ENCODE measurements at places on chromosomes 11 and 22.
A peak's percentile ranks its signal among the peaks of the same experiment; 100 is the strongest.

DNA sequence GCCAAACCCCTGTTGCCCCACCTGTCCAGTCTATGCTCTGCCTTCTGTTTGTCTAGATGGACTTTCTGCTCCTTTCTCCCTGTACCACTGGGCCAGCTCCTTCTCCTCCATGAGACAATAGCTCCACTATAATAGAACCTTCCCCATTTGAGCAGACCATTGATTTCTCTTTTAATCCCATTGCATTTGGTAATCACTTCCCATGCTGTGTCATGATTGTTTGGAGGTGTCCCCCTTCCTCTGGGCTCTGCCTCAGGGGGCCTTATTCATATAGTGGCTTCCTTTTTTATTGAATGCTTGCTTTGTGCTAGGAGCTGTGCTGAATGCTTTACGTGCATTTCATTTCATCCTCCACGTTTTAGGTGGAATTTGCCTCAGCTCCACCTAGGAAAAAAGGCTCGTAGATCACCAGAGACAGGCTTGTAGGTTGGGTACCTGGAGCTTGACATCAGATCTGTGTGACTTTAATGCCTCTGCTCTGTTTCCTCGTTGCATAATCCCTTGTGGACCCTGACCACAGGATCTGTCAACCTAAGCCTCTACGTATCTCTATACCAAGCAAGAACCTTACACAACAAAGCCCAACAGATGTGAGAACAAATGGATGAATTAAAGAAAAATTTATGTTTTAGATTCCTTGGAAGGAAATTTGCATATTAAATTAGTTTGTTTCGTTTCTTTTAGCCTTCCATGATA lies 106.2 kb upstream of the RASSF10 start:
- no peak for DNase-seq

DNA sequence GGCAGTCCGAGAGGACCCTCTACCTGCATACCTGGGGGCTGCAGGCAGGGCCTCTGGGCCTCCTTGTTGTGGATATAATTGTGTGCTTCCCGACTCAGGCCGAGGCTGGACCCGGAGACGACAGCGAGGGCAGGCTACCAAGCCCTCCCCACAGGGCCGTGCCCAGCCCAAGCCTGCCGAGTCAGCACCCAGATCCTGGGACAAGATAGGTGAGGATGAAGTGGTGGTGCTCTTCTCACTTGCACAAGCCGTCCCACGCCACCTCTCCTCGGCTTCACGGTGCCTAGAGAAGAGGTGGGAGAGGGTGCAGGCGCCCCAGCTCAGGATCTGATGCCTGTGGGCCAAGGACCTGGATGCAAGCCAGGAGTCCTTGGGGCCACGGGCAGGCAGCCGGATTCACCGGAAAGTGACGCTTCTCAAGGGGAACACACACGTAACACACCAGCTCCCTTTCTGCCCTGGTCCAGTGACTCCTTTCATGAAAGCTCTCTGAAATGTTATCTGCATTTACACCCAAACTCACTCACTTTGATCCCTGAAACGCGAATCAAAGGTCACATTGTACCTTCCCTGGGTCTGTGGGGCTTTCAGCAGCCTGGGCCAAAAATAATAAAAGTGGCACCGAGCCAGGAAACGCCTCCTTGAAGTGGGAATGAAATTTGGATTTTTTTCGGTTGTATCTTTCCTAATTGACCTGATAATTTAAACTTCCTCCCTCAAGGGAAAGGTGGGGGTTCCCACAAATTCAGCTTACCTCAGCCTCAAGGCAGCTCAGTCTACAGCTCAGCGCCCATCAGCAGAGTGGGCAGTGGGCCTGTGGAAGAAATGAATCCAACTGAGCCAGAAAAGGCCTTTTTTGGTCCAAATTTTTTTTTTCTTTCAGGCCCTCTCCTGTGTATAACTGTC lies 1.1 kb upstream of the GNB1L start:
- DNase-seq: no peak

GRCh38 chr11:130776061-130776419 lies 140.2 kb downstream of the SNX19 start:
- DNase-seq: no peak

GRCh38 chr11:73157101-73158010 lies 15.2 kb upstream of the FCHSD2 start:
- no peak for DNase-seq

DNA sequence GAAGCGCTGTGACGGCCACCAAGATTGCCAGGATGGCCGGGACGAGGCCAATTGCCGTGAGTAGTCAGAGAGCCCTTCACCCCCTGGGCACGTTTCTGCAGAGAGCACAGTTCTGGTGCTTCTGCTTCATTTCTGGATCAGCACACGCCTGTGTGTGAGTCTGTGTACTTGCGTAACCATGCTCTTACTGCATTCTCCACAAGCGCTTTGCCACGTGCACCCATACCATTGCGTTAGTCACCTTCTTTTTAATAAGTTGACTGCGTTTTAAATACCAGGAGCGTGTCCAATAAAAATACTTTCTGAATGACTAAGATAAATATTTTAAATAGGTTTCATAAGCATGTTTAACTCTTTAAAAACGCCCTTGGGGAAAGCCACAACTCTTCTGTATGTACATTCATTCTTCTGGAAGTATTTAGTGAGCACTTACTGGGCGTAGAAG lies 143.0 kb upstream of the SORL1-AS1 start:
- DNase-seq: no peak

DNA sequence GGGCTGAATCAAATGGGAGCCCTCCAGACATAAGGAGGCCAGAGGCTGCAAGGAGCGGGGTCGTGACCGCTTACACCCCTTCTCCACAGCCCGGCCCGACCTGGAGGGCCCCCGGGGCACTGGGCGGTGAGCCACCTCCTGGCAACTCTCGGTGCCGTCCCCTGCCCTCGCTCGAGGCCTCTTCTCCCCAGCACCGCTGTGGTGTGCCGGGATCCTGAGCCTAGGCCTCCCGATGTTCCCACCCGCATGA lies 432 bp upstream of the GP1BB start:
- no peak for DNase-seq

- DNase-seq: no peak
Observed at GRCh38 chr22:50730941-50731661, 6.9 kb upstream of the ACR start.

DNA sequence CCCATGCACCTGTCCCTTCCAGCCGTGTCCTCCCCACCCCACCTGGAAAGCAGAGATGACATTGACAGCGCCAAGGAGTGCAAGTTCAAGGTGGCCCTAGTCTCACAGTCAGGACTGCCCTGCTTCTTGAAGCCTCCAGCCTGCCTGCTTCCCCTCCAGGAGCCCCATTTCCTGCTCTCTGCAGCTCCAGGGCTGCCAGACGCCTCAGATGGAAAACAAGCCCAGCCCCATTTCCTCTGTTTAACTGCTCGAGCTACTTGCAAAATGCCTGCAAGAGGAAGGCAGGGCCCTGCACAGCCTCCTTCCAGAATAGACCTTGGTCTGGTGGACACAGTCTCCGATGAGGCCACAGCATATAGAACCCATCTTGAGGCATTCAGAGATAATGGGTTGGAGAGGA lies 5.0 kb upstream of the DGKZ start:
- no peak for DNase-seq

DNA sequence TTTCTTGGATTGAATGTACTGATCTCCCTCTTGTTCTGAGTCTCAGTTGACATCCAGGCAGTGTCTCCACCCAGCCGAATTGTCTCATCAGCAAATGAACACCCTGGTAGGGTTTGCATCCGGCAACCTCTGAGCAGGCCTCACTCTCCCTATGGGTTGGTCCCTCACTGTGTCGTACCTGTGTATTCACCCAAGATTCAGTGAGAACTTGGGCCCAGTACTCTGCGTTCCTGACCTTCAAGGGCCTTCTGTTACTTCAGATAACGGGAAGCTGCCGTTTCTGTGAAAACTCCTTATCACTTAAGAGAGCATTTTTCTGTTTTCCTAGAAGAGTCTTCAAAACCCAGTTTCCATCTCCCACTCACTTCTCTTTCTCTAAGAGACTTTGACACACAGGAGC lies 915.6 kb downstream of the TBC1D22A start:
- DNase-seq: no peak

DNA sequence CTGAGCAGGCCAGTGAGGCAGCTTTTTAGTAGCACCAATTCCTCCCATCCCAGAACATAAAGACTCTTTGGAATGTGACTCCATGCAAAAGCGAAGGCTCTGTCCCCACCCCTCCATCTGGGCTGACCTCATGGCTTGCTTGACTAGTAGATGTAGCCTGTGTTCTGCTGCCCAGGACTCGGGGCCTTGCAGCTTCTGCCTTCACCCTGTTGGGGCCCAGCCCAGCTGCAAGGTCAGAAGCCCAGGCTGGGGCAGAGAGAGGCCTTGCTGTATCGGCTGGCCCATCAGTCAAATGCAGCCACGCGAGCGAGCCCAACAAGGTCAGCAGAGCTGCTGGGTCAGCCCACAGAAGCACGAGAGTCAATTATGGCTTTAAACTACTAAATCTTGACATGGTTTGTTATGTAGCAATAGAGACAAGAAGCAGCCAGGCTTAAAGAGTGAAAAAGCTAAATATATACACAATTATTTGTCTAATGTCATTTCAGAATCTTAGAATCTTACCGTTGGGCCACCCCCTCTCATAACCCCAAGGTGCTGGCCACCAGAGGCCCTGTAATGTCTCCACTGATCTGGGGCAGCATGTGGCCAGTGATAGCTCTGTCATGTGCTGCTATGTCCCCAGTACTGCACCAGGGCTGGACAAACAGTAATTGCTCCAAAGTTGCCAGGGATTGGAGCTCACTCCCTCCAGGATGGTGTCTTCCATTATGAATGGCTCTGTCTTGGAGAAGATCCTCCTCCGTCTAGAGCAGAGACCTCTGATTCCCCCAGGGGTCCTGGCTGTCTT lies 10.4 kb upstream of the WNT11 start:
- DNase-seq: no peak

DNA sequence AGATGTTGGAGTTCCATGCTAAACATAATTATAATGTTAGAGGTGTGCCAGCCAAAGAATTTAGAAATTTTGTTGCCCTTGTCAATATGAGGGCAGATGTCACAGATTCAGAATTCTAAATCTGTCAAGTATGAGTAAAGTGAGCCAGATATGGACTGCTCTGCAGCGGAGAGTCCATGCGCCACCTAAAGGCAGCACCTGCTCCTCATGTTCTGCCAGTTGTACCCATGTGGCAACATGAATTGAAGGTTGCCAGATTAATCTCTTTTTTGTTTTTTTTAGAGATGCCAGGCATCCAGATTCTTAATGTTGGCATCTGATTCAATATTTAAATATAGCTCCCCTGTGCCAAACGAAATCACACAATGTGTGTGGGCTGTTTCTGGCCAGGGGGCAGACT lies 678.6 kb upstream of the ANO5 start:
- DNase-seq: peak; percentile 57

DNA sequence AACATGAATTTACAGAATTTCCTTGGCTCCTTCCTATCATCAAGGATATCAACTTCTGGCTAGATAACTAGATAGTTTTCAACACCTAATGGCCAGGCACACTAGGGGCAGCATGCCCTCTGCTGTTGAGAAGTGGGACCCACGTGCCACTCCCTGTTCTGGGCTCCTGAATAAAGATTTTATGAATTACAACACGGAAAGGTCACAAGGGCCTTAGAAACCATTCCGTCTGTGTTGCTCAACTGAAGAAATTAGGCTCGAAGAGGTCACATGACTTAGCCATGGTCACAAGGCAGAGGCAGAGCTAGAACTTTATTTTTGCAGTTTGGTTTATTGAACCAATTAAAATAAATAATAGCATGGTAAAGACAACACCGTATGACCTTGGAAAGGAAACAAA lies 36.0 kb downstream of the PRCP start:
- peak; percentile 75 for DNase-seq

DNA sequence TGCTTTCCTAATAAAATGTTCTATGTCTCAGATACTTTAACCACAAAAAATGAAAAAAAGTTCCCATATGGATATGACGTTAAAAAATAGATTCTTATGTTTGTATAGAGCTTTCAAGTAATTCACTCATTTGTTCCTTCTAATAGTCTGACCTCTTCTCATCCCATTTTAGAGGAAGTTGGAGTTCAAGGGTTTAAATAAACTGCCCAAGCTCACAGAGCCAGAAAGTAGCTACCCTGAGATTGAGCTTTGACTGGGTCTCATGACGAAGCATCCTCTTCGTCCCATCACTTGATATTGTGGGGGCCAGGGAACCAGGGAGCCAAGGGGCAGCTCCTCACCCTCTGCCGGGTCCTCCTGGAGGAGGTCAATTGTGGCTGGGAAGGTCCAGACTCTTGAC lies 116.3 kb downstream of the CCDC81 start:
- DNase-seq: no peak

DNA sequence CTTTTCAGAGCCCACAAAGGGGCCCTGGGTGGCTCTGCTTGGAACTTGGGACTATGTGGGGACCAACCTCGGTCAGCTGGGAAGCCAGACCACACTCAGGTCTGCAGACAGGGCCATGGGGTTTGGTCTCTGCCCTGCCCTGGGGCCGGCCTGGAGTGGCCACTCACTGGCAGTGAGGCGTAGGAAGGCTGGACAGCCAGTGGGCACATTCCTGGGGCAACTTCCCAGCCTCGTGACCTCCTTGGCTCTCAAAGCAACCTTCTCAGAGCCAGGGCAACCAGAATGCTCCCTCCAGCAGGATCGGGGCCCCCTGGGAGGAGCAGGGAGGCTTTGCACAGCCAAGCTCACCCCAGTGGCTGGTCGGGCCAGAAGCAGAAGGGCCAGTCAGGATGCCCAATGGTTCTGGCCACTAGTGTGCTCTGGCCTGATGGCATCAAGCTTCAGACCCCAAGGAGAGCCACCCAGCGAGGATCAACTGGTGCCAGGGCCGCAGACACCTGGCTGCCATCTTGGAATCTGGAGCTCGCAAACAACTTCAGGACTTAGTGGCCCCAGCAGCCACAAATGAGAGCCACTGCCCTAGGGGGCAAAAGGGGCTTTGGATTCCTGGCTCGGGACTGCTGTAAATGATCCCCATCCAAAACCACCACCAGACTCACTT lies 87.1 kb downstream of the MYEOV start:
- no peak for DNase-seq

- DNase-seq: peak; percentile 36
Observed at GRCh38 chr22:50621948-50622722, 5.8 kb downstream of the ARSA start.

- DNase-seq: no peak
Observed at GRCh38 chr11:57100638-57101331, 81.0 kb upstream of the LRRC55 start.

- no peak for DNase-seq
Observed at GRCh38 chr11:6480299-6480914, 724 bp downstream of the ARFIP2 start.

DNA sequence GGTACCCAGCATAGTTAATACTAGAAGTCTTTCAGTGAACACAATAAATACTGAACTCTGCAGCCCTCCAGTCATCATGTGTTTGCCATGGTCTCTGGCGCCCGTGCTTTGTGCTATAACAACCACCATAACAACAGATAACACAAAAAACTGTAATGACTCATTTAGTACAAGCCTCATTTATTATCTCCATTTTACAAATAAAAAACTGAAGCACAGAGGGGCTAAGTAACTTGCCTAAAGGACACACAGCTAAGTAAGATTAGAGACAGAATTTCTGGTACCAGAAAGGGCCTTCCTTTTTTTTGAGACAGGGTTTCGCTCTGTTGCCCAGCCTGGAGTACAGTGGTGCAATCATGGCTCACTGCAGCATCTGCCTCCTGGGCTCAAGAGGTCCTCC lies 19.5 kb downstream of the RBFOX2 start:
- DNase-seq: no peak

- DNase-seq: no peak
Observed at GRCh38 chr11:14101388-14101787, 138.9 kb downstream of the SPON1 start.

Data from D341Med (cell line).